ENCODE measurements at places on chromosomes 2 and 18. TPM values are rescaled to one million over a fixed set of nuclear protein-coding genes. Genes with fewer than 3 reads are reported as not detected.

DNA sequence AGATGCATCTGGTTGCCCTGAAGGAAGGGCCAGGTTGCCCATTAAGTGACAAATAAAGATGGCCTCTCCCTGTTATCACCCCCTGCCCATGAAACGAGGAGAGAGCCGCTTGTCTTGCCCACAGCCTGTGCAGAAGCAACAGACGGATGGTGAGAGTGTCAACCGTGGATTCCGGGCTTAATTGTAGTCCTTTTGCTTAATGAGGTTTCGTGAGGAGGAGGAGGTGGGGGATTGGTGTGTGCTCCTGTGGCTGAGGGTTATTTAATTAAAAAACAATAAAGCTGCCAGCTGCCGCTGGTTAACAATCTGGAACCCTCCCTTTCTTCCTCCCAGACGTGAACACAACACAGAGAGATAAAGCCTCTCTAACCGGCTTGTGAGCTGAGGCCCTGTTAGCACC, 188.0 kb upstream of the PARD3B start:
- no peaks in the 10 kb centered on the region for H3K27me3 ChIP-seq
- no peak for DNase-seq
- no peaks in the 10 kb centered on the region for H3K36me3 ChIP-seq
- H3K4me3 ChIP-seq = no peak overlapping the region

DNA sequence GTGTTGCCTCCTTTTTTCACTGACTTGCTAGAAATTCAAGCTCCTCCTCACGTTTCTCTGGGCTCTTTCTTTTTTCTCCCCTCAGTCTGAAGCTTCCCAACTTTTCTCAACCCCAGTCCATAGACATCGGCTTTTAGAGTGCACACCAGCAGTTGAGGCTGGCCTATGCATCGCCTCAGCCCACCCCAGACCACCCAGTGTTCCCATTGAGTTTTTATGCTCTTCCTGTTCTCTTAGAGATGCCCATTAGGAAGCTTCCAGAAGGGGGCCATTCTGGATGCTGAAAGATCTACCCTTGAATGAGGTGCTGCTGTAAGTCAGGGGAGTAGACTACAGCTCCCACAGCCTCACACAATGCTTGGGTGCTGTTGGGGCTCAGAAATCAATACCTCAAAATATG, 12.0 kb upstream of the GYPC start:
- DNase-seq = no peak
- H3K27ac ChIP-seq = no peak overlapping the region
- H3K36me3 ChIP-seq = no peaks in the 10 kb centered on the region
- peaks cover 7% of the 10 kb centered on the region for H3K4me1 ChIP-seq
- no peak overlapping the region for H3K4me3 ChIP-seq

The PARD6G gene
- not detected for total RNA-seq

GRCh38 chr2:240136671-240137292, 677 bp upstream of the COPS9 start:
- peaks cover 6% of the 10 kb centered on the region for H3K36me3 ChIP-seq
- peaks cover 31% of the 10 kb centered on the region for H3K4me1 ChIP-seq
- H3K27me3 ChIP-seq = no peaks in the 10 kb centered on the region
- peak overlapping the region; percentile 100 for H3K4me3 ChIP-seq
- DNase-seq = peak; percentile 51
- no peak overlapping the region for H3K27ac ChIP-seq

- H3K27ac ChIP-seq = no peak overlapping the region
- no peak overlapping the region for H3K4me3 ChIP-seq
- peak; percentile 70 for DNase-seq
These were observed 237.8 kb upstream of the THSD7B start for GRCh38 chr2:136527560-136527959.

- no peak overlapping the region for H3K27ac ChIP-seq
- DNase-seq = no peak
- no peak overlapping the region for H3K4me3 ChIP-seq
- H3K36me3 ChIP-seq = no peaks in the 10 kb centered on the region
These were observed 779.7 kb upstream of the PKDCC start for GRCh38 chr2:41267929-41268659.

GRCh38 chr2:81093031-81093430, 788.5 kb upstream of the LRRTM1 start:
- H3K36me3 ChIP-seq = no peaks in the 10 kb centered on the region
- DNase-seq = no peak
- H3K27ac ChIP-seq = no peak overlapping the region
- H3K4me3 ChIP-seq = no peak overlapping the region

- no peaks in the 10 kb centered on the region for H3K4me1 ChIP-seq
- no peak overlapping the region for H3K4me3 ChIP-seq
- no peak overlapping the region for H3K27ac ChIP-seq
- DNase-seq = no peak
These were observed 35.6 kb downstream of the IFIH1 start for GRCh38 chr2:162282765-162283425.

DNA sequence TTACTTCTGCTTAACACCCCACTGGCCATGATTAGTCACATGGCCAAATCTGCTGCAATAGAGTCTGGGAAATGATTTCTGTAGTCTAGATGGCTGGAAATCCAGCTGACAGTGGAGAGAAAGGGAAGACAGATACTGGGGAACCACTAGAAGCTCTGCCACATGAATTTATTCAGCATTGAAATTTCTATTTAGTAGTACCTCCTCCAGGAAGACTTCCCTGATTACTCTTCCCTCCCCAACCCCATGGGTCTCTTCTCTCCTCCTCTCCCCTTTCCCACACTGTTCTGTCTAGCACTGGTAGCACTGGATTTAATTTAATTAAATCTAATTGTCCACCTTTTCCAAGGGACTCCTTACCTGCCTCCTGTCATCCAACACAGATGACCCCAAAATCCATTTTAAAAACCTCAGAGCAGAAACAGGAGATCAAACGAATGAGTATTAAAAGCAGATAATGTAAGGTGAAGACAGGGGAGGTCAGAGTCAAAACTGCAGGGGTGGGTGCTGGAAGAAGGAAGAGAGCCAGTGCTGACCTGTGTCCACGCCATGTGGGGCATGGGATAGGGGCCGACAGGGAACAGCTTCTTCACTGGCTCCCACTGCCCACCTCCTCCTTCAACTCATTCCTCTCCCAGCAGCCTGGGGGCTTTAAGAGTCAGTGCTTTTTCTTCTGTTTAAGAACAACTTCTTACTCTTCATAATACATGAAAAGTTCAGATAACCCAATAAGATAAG, 169.2 kb upstream of the HS6ST1 start:
- DNase-seq = no peak
- H3K36me3 ChIP-seq = no peaks in the 10 kb centered on the region
- H3K4me3 ChIP-seq = no peak overlapping the region
- H3K27me3 ChIP-seq = no peaks in the 10 kb centered on the region

- H3K4me3 ChIP-seq = peak overlapping the region; percentile 34
- H3K27me3 ChIP-seq = no peaks in the 10 kb centered on the region
- peak; percentile 71 for DNase-seq
- H3K4me1 ChIP-seq = peaks cover 33% of the 10 kb centered on the region
- no peaks in the 10 kb centered on the region for H3K36me3 ChIP-seq
These were observed 98.2 kb upstream of the B3GNT7 start for GRCh38 chr2:231297108-231297908.

The TMEFF2 gene
- not detected for total RNA-seq

DNA sequence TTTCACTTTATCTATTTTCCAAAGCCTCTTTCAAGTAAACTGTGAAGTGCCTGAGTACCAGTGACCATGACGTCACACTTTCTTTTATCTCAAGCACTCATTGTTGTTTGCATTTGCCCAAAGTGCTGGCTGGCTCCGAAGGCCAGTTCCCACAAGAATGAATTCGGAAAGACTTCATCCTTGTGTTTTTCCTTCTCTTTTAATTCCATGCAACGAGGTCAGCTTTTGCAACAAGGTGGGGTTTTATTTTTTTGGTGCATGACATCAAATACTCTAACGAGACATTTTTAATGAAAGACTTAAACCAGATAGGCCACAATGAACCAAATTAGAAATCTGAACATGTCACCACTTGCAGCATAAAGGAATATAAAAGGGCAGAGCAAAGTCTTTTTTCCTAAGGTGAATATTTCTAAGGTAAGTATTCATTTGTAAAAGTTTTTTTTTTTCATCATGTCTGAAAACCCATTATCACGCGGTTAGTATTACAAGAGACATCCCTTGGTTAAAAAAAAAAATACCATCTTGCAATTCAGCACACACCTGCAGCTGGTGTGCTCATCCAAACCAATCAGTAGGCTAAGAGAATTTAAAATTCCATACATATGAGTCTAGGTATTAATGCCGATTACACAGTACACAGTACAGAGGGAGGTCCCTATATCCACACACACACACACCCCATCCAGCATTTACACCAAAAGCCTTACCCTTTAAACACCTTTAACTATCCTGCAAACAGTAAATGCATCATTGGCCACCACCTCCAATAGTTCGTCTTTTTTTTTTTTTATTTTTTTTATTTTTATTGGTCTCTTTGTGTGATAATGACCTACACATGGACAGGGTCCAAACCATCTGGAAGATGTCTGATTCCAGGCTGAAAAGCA, 2.3 kb downstream of the ARL4C start:
- H3K27ac ChIP-seq = no peak overlapping the region
- H3K27me3 ChIP-seq = no peaks in the 10 kb centered on the region
- H3K4me1 ChIP-seq = peaks cover 2% of the 10 kb centered on the region
- no peaks in the 10 kb centered on the region for H3K36me3 ChIP-seq
- no peak overlapping the region for H3K4me3 ChIP-seq

DNA sequence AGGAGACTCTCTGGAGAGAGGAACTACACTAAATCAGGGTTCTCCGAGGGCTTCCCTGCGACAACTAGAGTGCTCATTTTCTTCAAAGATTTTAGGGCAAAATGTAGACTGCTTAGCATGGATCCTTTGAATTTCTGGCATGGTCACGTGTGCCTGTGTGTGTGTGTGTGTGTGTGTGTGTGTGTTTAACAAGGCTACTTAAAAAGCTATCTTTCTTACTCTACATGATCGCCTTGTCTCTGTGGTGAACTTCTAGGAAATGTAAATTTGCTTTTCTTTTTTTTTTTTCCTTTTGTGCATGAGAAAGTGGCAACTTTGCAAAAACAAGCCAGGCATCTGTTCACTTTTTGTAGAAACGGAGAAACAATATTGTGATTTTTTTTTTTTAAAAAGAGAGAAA, 43.9 kb downstream of the SOX11 start:
- no peaks in the 10 kb centered on the region for H3K27me3 ChIP-seq
- H3K27ac ChIP-seq = no peak overlapping the region
- peaks cover 5% of the 10 kb centered on the region for H3K4me1 ChIP-seq
- H3K36me3 ChIP-seq = no peaks in the 10 kb centered on the region
- peak; percentile 42 for DNase-seq

DNA sequence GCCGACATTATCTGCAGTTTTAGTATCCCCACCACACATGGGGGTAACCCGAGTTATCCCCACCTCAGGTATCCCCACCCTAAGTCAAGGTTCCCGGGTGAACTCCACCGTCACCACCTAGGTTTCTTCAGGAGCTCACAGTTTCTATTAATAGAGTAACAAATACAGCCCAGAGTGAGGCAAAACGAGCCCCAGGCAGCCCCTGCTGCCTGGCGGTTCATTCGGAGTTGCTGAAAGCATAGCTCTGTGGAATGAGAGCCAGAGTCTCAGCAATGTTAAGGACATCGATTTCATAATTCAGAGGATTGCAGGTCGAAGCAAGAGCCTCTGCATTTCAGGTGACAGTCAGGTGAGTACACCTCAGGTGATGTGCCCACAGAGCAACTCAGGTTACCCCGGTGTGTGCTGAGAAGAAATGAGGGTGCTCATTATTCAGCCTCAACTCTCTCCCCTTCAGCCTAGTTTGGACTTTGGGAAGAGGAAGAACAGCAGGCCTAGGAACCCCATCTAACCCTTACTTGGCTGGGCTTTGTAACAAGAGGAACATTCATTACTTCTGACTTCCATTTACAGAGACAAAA, 10.7 kb downstream of the SATB2 start:
- H3K27ac ChIP-seq = no peak overlapping the region
- no peaks in the 10 kb centered on the region for H3K4me1 ChIP-seq
- H3K36me3 ChIP-seq = no peaks in the 10 kb centered on the region
- no peak overlapping the region for H3K4me3 ChIP-seq

DNA sequence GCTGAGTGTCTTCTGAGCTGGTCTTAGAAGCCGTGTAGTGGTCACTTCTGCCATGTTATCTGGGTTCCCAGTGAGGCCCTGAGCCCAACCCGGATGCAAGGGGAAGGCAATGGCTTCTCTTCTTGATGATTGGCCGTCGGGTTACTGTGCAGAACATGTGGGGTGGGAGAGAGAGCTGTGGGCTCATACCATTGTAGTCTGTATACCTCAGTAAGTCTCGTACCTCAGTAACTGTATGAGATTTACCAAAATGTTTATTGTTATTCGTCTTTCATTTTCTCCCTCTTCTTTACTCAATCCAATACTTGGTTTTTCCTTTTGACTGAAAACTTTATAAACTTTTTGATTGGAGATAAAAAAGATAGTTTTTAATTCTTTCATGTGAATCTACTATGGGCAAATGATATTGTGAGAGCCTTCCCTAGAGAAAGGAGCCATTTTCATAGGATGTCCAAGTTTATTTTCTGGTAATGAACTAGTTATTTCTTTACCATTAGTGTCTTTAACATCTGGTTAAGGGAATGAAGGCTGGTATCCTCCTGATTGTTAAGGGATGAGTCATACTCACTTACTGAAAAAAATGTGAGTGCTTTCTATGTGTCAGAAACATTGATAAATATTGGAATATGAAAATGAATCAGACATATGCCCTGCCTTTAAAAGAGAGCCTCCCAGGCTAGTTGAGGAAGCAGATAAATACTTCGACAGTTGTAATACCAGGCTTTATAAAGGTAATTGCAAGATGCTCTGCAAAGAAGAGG, 129.9 kb downstream of the PRPF40A start:
- no peaks in the 10 kb centered on the region for H3K27me3 ChIP-seq
- no peak overlapping the region for H3K4me3 ChIP-seq
- H3K4me1 ChIP-seq = peaks cover 20% of the 10 kb centered on the region

The FAM110C gene
- total RNA-seq = not detected

The DSG4 gene
- total RNA-seq = 8.3 TPM

DNA sequence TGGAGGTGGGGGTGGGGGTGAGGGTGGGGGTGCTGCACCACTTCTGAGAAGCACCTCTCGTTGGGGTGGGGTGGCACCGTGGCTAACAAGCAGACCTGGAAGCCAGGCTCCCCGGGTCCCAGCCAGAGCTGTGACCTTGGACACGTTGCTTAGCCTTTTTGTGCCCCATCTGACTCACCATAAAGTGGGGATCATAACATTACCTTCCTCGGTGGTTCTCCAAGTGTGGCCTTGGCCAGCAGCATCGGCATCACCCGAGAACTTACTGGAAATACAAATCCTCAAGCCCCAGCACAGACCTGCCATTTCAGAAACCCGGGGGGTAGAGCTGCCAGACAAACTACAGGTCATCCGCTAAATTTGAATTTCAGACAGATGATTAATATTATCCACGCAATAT, 58.7 kb upstream of the SLC66A3 start:
- H3K4me1 ChIP-seq = no peaks in the 10 kb centered on the region
- DNase-seq = no peak
- no peaks in the 10 kb centered on the region for H3K36me3 ChIP-seq
- no peak overlapping the region for H3K27ac ChIP-seq
- no peak overlapping the region for H3K4me3 ChIP-seq
- H3K27me3 ChIP-seq = no peaks in the 10 kb centered on the region

The ADGRF3 gene
- not detected for total RNA-seq

DNA sequence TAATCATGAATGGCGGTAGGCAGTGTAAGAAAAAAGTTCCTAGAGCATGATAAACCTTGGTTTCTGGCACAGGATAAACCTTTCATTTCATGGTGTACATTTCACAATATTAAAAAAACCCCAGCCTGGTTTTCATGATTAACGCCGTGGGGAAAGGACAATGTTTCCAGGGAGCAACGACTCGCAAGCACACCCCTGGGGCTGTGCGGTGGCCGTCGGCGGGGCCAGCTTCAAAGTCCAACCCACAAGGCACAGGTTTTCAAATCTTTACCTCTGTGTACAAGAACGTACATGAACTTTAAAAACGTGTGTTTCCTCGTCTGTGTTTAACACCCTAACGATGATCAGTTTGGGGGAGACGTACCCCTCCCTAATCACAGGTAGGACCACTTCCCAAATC, 118.1 kb downstream of the NOL10 start:
- no peaks in the 10 kb centered on the region for H3K4me1 ChIP-seq
- H3K4me3 ChIP-seq = no peak overlapping the region
- H3K27me3 ChIP-seq = no peaks in the 10 kb centered on the region
- DNase-seq = no peak
- no peak overlapping the region for H3K27ac ChIP-seq
